Activated naive CD8-positive, alpha-beta T cell treated with anti-CD3 and anti-CD28 coated beads for 36 hours (primary cell): ENCODE measurements at places on chromosomes 6 and 20. TPM values are rescaled to one million over a fixed set of nuclear protein-coding genes. Genes with fewer than 3 reads are reported as not detected.

- H3K4me3 ChIP-seq: no peak overlapping the region
- no peaks in the 10 kb centered on the region for H3K36me3 ChIP-seq
- peaks cover 10% of the 10 kb centered on the region for H3K27me3 ChIP-seq
- H3K4me1 ChIP-seq: peaks cover 12% of the 10 kb centered on the region
Observed at GRCh38 chr6:31906122-31906521, 4.2 kb upstream of the ZBTB12 start.

DNA sequence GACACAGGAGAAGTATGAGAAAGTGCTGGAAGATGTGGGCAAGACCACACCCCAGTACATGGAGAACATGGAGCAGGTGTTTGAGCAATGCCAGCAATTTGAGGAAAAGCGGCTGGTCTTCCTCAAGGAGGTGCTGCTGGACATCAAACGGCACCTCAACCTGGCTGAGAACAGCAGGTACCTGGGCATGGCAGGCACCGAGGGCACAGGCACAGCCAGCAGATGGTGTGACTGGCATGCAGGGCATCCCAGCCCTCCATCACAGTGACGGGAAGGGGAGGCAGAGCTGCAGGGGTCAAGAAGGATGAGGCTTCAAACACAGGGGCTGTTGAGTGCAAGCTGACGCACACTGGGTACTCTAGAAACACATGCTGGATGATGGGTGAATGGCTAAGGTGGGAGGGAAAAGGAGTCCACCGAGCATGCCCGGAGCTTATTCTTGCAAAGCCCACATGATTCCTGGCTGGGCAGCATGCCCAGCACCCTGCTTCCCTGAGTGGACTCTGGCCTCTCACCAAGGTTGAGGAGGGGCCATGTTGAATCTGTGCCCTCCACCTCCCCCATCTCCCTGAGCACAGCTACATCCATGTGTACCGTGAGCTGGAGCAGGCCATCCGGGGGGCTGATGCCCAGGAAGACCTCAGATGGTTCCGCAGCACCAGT, 26.3 kb downstream of the SPDEF start:
- H3K27me3 ChIP-seq: no peaks in the 10 kb centered on the region
- H3K36me3 ChIP-seq: no peaks in the 10 kb centered on the region
- peaks cover 1% of the 10 kb centered on the region for H3K4me1 ChIP-seq
- no peak overlapping the region for H3K4me3 ChIP-seq
- no peak overlapping the region for H3K27ac ChIP-seq
- no peak for DNase-seq

GRCh38 chr20:1437235-1437904, 29.3 kb downstream of the NSFL1C start:
- no peak overlapping the region for H3K27ac ChIP-seq
- H3K4me3 ChIP-seq: no peak overlapping the region
- peaks cover 16% of the 10 kb centered on the region for H3K36me3 ChIP-seq
- DNase-seq: peak; percentile 71

Gene PACRG
- not detected for total RNA-seq

Gene HDAC2
- 115 TPM for total RNA-seq

GRCh38 chr6:28838289-28838633, 85.5 kb downstream of the TRIM27 start:
- DNase-seq: peak; percentile 54
- peak overlapping the region; percentile 94 for H3K4me3 ChIP-seq
- peaks cover 26% of the 10 kb centered on the region for H3K4me1 ChIP-seq
- H3K27me3 ChIP-seq: peaks cover 65% of the 10 kb centered on the region
- H3K27ac ChIP-seq: peak overlapping the region; percentile 88

Gene MOCS3
- 7.8 TPM for total RNA-seq

GRCh38 chr6:124482071-124482491, 480.2 kb upstream of the RNF217 start:
- DNase-seq: no peak

- no peaks in the 10 kb centered on the region for H3K4me1 ChIP-seq
- H3K36me3 ChIP-seq: no peaks in the 10 kb centered on the region
- no peak overlapping the region for H3K4me3 ChIP-seq
- no peak for DNase-seq
Observed at GRCh38 chr6:21767891-21768648, 174.5 kb downstream of the SOX4 start.

DNA sequence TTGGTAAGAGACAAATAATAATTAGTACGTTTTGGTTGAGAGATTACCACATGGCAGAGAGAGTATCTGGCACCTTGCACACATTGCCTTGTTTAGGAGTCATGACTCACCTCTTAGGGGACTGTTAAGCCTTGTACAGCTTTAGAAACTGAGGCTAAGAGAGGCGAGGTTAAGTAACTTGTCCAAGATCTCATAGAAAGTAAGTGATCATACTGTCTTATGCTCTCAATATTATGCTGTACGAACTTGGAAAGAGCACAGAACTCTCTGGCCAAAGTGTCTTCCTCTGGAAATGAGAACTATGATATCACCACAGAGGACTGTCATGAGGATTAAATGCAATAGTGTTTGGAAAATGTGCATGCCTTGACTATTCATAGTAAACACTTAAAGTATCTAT, 249.0 kb downstream of the UTRN start:
- peaks cover 2% of the 10 kb centered on the region for H3K4me1 ChIP-seq
- H3K4me3 ChIP-seq: no peak overlapping the region
- peaks cover 19% of the 10 kb centered on the region for H3K36me3 ChIP-seq
- no peak for DNase-seq
- no peak overlapping the region for H3K27ac ChIP-seq

DNA sequence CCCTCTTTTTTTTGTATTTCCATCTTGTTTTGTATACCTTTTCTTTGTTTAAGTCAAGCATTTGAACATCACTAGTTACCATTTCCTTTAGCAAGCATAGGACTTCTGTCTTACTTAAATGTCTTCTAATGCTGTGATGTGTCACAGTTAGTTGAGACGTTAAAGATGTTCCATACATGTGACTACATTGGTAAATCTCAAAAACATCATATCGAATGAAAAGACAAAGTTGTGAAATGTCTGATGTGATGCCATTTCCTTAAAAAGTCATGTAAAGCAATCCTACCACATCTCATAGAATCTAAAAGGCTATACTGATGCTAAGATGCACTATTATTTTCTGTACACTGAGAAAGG, 26.8 kb downstream of the SLC16A10 start:
- peaks cover 30% of the 10 kb centered on the region for H3K36me3 ChIP-seq
- DNase-seq: no peak
- peak overlapping the region; percentile 50 for H3K4me3 ChIP-seq
- H3K27ac ChIP-seq: peak overlapping the region; percentile 89
- H3K27me3 ChIP-seq: no peaks in the 10 kb centered on the region

Gene TRIM40
- not detected for total RNA-seq

GRCh38 chr20:56362833-56363413, 4.1 kb downstream of the FAM210B start:
- H3K27ac ChIP-seq: no peak overlapping the region
- H3K4me3 ChIP-seq: no peak overlapping the region
- peaks cover 3% of the 10 kb centered on the region for H3K36me3 ChIP-seq
- peaks cover 16% of the 10 kb centered on the region for H3K4me1 ChIP-seq
- DNase-seq: no peak
- H3K27me3 ChIP-seq: no peaks in the 10 kb centered on the region

- no peaks in the 10 kb centered on the region for H3K4me1 ChIP-seq
- no peak overlapping the region for H3K4me3 ChIP-seq
- H3K27me3 ChIP-seq: peaks cover 32% of the 10 kb centered on the region
Observed at GRCh38 chr6:29216528-29216927, 45.8 kb downstream of the OR2J2 start.

- H3K36me3 ChIP-seq: peaks cover 18% of the 10 kb centered on the region
- H3K27me3 ChIP-seq: no peaks in the 10 kb centered on the region
- H3K4me3 ChIP-seq: no peak overlapping the region
- no peaks in the 10 kb centered on the region for H3K4me1 ChIP-seq
- no peak overlapping the region for H3K27ac ChIP-seq
Observed at GRCh38 chr6:135411339-135411738, 86.2 kb downstream of the AHI1 start.

DNA sequence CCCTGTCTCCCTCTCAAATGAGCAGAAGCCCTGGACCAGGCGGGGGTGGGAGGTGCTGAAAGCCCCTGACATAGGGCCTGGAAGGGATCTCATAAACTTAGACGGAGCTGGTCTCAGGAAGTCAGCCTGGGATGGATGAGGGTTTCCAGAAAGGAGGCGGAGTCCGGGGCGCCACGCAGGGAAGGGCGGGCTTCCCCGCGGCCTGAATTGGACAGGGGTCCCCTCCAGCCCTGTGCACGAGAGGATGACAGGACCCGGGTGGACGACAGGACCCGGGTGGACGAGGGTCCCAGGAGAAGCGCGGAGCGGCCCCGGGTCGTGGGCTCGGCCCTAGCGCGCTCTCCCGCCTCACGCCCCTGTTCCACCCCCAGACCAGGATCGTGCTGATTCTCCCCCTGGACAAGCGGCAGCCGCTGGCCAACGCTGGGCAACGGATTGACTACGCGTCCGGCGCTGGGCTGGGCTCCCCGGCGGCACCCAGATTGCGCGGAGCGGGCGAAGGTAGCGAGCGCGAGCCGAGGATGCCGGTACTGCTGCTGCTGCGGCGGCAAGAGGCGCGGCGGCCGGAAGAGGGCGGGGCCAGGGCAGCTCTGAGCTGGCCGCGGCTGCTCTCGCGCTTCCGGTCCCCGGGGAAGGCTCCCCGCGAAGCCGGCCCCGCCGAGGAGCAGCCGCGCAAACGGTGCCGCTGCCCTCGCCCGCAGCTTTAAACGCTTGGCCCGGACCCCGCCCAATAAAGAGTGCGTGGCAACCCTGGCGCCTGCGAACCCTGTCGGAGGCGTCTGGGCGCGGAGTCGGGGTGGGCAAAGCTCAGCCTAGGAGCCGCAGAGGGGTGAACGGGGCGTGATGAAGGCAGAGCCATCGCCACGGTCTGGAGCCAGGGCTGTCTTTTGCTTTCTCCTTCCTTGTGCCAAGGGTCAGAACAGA, 1.3 kb downstream of the C20orf144 start:
- H3K4me1 ChIP-seq: peaks cover 27% of the 10 kb centered on the region
- peak overlapping the region; percentile 84 for H3K4me3 ChIP-seq
- H3K27ac ChIP-seq: peak overlapping the region; percentile 83
- no peaks in the 10 kb centered on the region for H3K27me3 ChIP-seq
- DNase-seq: peak; percentile 92

Gene LTB
- total RNA-seq: 273 TPM

Gene PIM1
- 166 TPM for total RNA-seq

Gene DDO
- total RNA-seq: not detected

Gene PCIF1
- 28.4 TPM for total RNA-seq

DNA sequence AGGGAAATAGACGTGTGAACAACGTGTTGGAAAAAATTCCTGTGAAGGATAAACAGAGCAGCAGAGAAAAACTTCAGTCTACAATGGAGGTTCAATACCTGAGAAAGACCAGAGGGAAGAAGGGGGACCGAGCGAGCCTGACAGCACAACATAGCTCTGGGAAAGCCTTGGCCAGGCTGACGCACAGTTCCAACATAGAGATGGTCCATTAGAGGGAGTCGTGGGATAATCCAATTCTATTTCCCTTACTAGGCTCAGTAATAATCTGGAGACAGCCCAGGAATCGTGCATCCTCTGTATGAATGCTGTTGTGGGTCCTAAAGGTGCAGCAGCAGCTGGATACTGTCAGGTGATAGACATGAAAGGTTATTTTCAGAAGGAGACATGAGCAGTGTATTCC, 370.8 kb upstream of the BTBD3 start:
- DNase-seq: no peak
- H3K27ac ChIP-seq: no peak overlapping the region
- no peaks in the 10 kb centered on the region for H3K4me1 ChIP-seq
- H3K27me3 ChIP-seq: no peaks in the 10 kb centered on the region
- H3K4me3 ChIP-seq: no peak overlapping the region

- H3K4me1 ChIP-seq: no peaks in the 10 kb centered on the region
- H3K4me3 ChIP-seq: no peak overlapping the region
Observed at GRCh38 chr6:139891471-139891870, 517.0 kb upstream of the CITED2 start.

DNA sequence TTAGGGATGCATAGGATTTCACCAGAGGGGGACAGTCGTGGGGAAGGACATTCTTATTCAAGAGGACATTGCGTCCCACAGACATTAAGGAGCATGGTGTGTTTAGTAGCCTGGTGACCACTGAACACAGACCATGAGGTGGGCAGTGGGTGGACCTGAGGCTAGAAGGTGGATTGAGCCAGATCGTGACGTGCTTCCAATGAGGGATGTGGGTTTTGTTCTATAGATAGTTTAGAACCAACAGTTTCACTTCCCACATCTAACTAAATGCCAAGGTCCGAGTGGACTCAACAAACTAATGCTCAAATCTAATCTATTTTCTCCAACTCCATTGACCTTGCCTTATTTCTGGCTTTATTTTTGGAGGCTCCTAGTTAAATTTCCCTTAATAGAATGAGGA, 58.5 kb downstream of the OGFRL1 start:
- peaks cover 11% of the 10 kb centered on the region for H3K27me3 ChIP-seq
- DNase-seq: no peak
- peaks cover 3% of the 10 kb centered on the region for H3K4me1 ChIP-seq
- no peaks in the 10 kb centered on the region for H3K36me3 ChIP-seq
- H3K27ac ChIP-seq: no peak overlapping the region
- H3K4me3 ChIP-seq: no peak overlapping the region

GRCh38 chr6:35008858-35009257, 119.8 kb downstream of the ANKS1A start:
- H3K4me3 ChIP-seq: no peak overlapping the region
- H3K27me3 ChIP-seq: no peaks in the 10 kb centered on the region

DNA sequence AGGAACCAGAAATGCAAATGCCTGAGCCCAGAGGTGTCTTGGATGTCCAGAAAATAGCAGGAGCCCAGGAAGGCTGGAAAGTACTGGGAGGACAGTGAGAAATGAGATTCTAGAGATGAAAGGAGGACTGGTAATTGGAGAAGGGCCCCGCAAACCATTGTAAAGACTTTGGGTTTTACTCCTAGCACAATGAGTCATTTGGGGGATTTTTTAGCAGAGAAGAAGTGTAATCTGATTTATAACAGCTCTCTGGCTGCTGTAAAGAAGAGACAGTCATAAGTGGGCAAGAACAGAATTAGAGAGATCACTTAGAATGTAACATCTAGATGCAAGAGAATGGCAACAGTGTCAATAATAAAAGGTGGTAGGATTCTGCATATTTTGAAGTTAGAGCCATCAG, 40.2 kb downstream of the SLC35F1 start:
- H3K4me1 ChIP-seq: no peaks in the 10 kb centered on the region
- peaks cover 3% of the 10 kb centered on the region for H3K27me3 ChIP-seq
- H3K27ac ChIP-seq: no peak overlapping the region
- no peaks in the 10 kb centered on the region for H3K36me3 ChIP-seq
- DNase-seq: no peak
- H3K4me3 ChIP-seq: no peak overlapping the region

GRCh38 chr6:52995913-52996645, 995 bp upstream of the GSTA4 start:
- peak; percentile 37 for DNase-seq
- peaks cover 19% of the 10 kb centered on the region for H3K4me1 ChIP-seq
- H3K4me3 ChIP-seq: peak overlapping the region; percentile 81
- peaks cover 11% of the 10 kb centered on the region for H3K27me3 ChIP-seq
- peak overlapping the region; percentile 97 for H3K27ac ChIP-seq

- H3K27ac ChIP-seq: peak overlapping the region; percentile 42
- H3K4me1 ChIP-seq: peaks cover 50% of the 10 kb centered on the region
- DNase-seq: no peak
Observed at GRCh38 chr6:52576054-52576391, 837 bp downstream of the TRAM2 start.

DNA sequence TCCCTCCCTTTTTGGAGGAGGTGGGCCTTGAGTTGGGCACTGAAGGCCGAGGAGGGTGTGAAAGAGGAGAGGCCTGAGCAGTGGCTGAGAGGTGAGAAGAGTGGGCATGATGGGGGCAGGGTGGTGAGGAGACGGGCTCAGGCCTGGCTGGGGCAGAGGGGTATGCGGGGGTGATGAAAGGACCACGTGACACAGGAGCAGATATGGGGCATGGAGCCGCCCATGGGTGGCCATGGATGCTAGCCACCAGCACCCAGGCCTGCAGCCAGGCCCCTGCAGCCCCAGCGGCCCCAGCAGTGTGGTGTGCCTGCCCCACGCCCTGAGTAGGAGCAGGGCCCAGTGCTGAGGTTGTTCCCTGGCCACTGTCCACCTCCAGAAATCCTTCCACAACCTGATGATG, 26.5 kb downstream of the UQCC2 start:
- peaks cover 2% of the 10 kb centered on the region for H3K4me1 ChIP-seq
- H3K27me3 ChIP-seq: no peaks in the 10 kb centered on the region
- H3K36me3 ChIP-seq: peaks cover 17% of the 10 kb centered on the region

Gene ELOVL4
- total RNA-seq: 2.2 TPM
